Glutamatergic neuron (in vitro differentiated cells): ENCODE measurements at places on chromosomes 6 and 20. TPM values are rescaled to one million over a fixed set of nuclear protein-coding genes. Genes with fewer than 3 reads are reported as not detected.
A peak's percentile ranks its signal among the peaks of the same experiment; 100 is the strongest.

DNA sequence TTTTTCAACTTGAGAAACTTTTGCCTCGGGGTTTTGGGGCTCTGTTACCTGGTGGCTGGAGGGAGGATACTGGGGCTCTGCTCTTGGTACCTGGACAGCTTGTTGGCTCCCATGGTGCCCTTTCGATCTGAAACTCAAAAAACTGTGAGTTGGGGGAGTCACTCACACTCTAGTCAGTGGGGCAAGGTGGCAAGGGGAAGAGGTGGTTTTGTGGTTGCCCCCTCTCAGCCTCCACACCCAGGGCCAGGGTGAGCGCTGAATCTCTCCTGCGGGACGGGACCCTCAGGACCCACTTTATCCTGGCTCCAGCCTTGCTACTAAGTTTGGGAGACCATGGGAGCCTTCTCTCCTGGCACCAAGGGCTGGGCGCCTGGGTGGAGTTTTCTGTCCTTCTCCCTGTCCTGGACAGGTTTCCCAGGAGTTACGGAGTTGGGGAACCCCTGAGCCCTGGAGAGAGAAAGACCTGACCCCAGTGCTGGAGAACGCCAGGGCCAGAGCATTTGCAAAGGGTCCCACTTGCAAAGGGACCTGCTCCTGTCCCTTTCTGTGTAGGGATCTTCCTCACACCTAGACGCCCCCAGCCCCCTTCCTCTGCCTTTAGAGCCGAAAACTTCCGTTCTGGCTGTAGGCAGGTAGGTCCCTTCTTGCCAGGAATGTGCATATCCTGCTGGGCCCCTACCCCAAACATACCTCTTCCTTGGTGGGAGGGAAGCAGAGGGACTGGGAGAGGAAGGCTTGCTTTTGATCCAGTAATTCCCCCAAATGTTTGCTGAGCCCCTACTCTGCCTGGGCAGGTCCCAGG is 2.9 kb downstream of the FOXP4 start:
- H3K36me3 ChIP-seq = no peaks in the 10 kb centered on the region
- no peak for DNase-seq
- H3K27me3 ChIP-seq = peaks cover 8% of the 10 kb centered on the region

DNA sequence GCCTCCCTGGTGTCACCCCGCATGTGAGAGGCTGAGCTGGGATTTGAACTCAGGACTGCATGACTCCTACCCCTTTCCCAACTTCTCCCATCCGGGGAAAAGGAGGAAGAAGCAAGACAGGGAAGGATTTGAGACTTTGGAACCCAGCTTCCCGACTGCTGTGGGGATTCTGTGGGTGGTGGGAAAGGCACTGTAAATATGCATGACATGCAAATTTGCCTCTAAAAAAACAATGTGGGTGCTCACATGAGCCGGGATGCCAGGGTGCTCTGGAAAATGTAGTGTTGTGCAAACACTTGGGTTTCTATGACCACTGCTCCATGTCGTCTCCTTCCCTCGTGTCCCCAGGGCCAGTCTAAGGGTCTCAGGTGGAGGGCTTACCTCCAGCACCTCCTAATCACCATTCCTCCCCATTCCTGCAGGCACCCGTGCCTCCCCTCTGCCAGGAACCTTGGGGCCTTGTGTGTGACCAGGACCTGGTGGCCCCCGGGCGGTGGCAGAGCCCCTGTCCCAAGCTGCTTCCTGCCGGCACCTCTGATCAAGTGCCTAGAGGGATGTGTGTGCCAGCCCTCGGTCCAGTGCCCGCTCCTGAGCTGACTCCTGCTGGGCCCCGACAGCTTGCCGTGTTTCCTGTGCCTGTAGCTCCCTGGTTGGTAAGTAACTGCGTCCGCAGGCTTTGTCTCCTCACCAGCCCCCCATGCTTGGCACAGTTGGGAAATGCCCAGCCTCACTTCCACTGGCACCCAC is 60.7 kb downstream of the DLGAP4 start:
- H3K36me3 ChIP-seq = no peaks in the 10 kb centered on the region
- DNase-seq = no peak
- peaks cover 7% of the 10 kb centered on the region for H3K4me1 ChIP-seq
- H3K27me3 ChIP-seq = peaks cover 10% of the 10 kb centered on the region
- no peak overlapping the region for H3K4me3 ChIP-seq

GRCh38 chr6:124535746-124536145 is 426.5 kb upstream of the RNF217 start:
- no peaks in the 10 kb centered on the region for H3K36me3 ChIP-seq
- no peaks in the 10 kb centered on the region for H3K27me3 ChIP-seq
- DNase-seq = no peak
- H3K27ac ChIP-seq = no peak overlapping the region

RSPH4A gene
- 0.98 TPM for total RNA-seq

GRCh38 chr6:6599468-6599873 is 11.0 kb downstream of the LY86 start:
- H3K4me1 ChIP-seq = peaks cover 4% of the 10 kb centered on the region
- no peak for DNase-seq
- H3K27me3 ChIP-seq = peaks cover 2% of the 10 kb centered on the region
- no peak overlapping the region for H3K4me3 ChIP-seq

GRCh38 chr6:125859727-125860126 is 69.0 kb downstream of the NCOA7 start:
- H3K4me3 ChIP-seq = no peak overlapping the region
- no peaks in the 10 kb centered on the region for H3K36me3 ChIP-seq
- DNase-seq = no peak
- H3K4me1 ChIP-seq = no peaks in the 10 kb centered on the region

DNA sequence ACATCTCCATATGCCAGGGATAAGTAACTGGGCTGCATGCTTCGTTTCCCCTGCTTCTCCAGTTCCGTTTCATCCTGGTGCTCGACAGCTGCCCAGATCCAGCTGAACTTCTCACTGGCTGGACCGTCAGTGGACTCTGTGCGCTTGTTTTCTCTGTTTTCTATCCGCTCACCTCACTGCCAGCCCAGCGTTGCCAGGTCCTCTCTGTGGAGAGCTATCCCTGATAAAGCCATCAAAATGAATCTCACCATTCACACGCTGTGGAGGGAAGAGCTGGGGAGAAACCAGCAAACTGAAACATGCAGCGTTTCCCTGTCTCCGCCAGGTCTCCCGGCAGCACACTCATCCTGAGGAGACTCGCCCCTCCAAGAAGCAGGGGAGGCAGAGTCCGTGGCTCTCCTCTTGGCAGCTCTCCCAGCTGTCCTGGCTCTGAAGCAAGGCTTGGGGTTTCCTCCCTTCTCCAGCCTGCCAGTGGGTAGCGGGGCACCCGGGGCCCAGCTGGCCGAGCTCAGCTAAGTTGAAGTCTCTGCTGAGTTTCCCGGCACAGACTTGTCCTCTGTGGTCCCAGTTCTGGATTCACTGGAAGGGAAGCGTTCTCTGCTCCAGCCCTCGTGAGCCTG is 160.9 kb downstream of the DTNBP1 start:
- H3K27me3 ChIP-seq = peaks cover 17% of the 10 kb centered on the region
- DNase-seq = no peak
- peaks cover 6% of the 10 kb centered on the region for H3K36me3 ChIP-seq
- H3K4me3 ChIP-seq = peak overlapping the region; percentile 18
- peak overlapping the region; percentile 57 for H3K27ac ChIP-seq

GRCh38 chr20:59661621-59662020 is 57.3 kb downstream of the PHACTR3 start:
- H3K4me3 ChIP-seq = no peak overlapping the region
- no peak overlapping the region for H3K27ac ChIP-seq
- H3K36me3 ChIP-seq = peaks cover 37% of the 10 kb centered on the region
- no peak for DNase-seq

NRN1 gene
- 48.5 TPM for total RNA-seq

GRCh38 chr20:37455659-37456058 is 65.4 kb upstream of the NNAT start:
- no peak overlapping the region for H3K4me3 ChIP-seq
- DNase-seq = no peak
- H3K36me3 ChIP-seq = peaks cover 39% of the 10 kb centered on the region

- H3K36me3 ChIP-seq = no peaks in the 10 kb centered on the region
- no peak overlapping the region for H3K27ac ChIP-seq
- no peaks in the 10 kb centered on the region for H3K27me3 ChIP-seq
- H3K4me3 ChIP-seq = no peak overlapping the region
- H3K4me1 ChIP-seq = peaks cover 17% of the 10 kb centered on the region
Measured at GRCh38 chr6:163637524-163637923, 223.0 kb downstream of the QKI start.

DNA sequence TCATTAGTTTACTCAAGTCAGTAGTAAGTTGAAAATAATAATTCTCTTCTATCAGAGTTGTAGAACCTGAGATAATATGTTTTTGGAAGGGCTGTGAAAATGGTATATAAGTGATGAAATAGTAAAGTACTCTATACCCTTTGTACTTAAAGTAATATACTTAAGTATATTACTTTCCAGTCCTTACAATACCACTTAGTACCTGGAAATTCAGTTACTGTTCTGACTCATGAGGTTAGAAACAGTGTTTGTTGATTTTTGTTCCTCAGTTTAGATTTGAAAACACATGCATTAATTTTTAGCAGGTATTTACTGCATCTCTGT is 10.1 kb downstream of the TULP4 start:
- DNase-seq = no peak
- peaks cover 30% of the 10 kb centered on the region for H3K4me1 ChIP-seq
- H3K4me3 ChIP-seq = no peak overlapping the region
- H3K27ac ChIP-seq = no peak overlapping the region
- no peaks in the 10 kb centered on the region for H3K27me3 ChIP-seq

DNA sequence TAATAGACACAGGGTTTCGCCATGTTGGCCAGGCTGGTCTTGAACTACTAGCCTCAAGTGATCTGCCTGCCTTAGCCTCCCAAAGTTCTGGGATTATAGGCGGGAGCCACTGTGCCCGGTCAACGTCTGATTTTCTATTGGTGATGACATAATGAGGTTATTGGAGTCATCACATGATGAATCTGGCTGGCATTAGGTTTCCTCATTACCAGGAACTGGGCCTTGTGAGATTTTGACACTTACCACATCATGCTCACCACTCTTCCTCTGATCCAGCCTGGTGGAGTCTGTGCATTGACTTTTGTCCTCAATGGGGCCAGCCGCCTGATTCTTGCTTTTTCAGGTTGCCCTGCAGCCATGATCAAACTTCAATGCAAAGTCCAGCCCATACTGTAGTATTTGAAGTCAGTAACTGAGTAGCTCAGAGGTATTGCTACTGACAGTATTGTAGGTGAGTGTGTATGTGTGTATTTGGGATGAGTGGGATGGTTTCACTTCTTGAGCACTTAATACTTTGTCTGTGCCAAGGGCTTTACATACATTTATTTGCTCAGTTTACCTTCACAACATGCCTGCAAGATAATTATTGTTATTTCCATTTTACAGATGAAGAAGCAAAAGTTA is 16.0 kb downstream of the ANKS1A start:
- no peak overlapping the region for H3K4me3 ChIP-seq
- peaks cover 3% of the 10 kb centered on the region for H3K27me3 ChIP-seq
- DNase-seq = no peak

MUCL3 gene
- total RNA-seq = not detected
